Smooth muscle cell of the coronary artery (primary cell): ENCODE measurements at places on chromosomes 4 and X. TPM values are rescaled to one million over a fixed set of nuclear protein-coding genes. Genes with fewer than 3 reads are reported as not detected.

Gene SGMS2
- total RNA-seq, result 83.4 and 98.9 TPM in 2 replicates

Gene MEPE
- total RNA-seq, result not detected in 2 replicates

Gene FGD1
- 2.2 and 3.2 TPM in 2 replicates for total RNA-seq

Gene FABP2
- total RNA-seq, result not detected in 2 replicates

Gene AKAP14
- not detected in 2 replicates for total RNA-seq

Gene MAGEC1
- not detected in 2 replicates for total RNA-seq
